Activated CD4-positive, CD25-positive, alpha-beta regulatory T cell treated with anti-CD3 and anti-CD28 coated beads, Interleukin-2, amount 50 U/mL, for 16 hours (primary cell): ENCODE measurements at places on chromosomes 7 and 10.

GRCh38 chr7:137844677-137845425 lies 1.9 kb downstream of the DGKI start:
- no peak for DNase-seq

- no peak for DNase-seq
Observed at GRCh38 chr7:121109145-121109544, 120.6 kb downstream of the CPED1 start.

DNA sequence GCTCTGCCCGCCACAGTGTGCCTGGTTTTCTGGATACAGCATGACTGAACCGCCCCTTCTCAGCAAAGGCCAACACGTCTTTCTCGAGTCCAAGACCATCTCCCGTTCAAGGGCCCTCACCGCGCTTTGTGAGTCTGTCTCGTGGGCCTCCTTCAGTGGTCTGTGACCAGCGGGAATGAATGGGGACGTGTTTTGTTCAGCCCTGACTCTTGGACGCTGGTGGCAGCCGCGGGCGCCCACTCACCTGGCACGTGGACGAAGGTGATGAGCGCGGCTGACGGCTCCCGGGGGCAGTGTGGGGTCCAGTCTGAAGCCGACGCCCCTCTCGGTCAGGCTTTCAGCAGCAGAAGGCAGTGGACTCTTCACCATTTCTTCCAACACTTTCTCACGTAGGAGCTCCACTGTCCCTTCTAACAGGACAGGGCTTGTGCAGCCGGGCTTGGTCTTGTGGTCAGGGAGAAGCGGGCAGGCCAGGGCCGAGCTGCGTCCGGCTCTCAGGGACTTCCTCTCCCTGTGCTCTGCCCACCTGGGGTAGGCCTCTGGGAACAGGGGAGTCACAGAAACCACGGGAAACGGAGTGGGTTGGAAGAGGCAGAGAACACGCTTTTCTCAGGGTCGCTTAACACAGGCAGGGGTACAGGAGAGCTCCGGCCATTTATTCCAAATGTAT lies 30.4 kb downstream of the AMZ1 start:
- DNase-seq: no peak

DNA sequence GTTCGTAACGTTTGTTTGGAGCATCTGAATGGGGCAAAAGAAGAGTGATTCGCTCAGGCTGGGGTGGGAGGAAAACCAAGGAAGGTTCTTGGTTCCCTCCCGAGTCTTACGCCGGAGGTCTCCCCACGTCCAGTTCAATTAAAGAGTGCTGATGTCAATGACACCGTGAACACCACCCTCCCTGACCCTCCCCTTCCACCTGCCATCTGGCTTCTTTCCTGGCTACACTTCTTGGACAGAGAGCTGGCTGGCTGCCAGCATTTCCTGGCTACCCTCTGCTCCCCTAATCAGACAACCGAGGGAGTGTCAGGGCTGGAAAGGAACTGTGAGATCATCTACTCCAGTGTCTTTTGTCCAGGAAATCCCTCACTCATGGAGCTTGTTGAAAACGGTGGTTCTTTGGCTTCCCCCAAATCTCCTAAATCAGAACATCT lies 24.1 kb upstream of the FFAR4 start:
- DNase-seq: no peak

GRCh38 chr7:4189131-4189570 lies 492.9 kb upstream of the FOXK1 start:
- no peak for DNase-seq

DNA sequence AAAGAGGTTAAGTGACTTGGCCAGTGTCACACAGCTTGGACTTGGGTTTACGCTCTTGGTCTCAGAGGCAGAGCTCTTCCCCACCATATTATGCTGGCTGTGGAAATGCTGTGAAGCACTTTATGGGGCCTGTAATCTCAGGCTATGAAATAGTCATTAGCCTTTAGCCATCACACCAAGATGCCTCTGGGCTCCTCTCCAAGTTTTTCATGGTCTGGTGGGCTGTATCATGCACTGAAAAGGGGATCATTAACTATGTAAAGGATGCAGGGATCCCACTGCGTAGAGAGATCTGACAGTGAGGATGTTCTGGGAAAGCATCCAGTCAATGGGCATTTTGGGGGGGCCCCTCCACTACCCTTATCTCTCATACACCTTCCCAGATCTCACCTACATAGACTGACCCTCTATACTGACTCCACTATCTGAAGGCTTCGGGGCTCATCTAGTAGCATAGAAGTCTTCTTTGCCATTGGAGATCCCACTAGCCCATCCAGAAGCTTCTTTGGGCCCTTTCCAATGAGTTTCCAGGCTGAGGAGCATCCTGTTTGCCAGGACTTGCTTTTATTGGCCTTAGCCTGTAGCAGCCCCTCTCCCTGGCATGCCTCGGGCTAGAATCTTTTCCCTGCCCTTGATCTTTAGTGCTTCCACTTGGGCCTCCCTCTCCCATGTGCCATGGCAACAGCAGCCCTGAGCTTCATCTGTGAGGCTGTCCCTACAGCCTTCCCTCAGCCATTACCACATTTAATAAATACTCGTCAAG lies 19.6 kb downstream of the FRMPD2 start:
- no peak for DNase-seq

- no peak for DNase-seq
Observed at GRCh38 chr10:37789590-37789989, 67.8 kb downstream of the ZNF248 start.

- no peak for DNase-seq
Observed at GRCh38 chr7:23520582-23520981, 11.2 kb downstream of the TRA2A start.

- no peak for DNase-seq
Observed at GRCh38 chr7:22611758-22612079, 111.7 kb upstream of the STEAP1B start.

DNA sequence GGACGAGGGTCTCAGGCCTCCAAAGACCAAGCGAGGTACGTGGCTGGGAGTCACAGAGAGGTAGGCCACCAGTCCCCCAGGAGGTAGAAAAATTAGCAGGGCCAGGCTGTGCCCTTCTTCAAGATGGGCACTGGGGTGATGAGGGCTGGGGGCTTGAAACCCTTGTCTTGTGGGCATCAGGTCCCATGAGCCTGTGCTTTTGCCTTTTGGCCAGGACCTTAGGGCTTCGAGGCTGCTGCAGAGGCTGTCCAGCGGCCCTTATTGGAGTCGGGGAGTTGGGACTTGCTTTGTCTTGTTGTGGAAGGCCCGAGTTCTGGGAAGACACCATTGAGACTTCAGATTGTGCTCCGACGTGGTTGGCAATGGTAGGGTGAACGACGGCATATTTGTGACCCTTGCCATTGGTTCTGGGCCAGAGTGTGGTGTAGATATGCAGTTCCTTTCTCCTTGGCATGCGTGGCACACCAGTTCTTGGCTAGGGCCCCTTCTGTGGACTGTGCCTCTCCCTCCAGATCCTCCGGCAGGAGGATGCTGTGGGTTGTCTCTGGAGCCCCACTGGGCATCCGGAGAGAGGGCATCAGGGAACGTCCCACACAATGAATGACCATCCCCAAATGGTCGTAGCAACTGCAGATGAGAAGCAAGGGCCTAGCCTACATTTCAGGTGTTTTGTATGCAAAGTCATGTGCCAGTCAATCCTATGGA lies 931 bp downstream of the SH2D4B start:
- DNase-seq: no peak

- no peak for DNase-seq
Observed at GRCh38 chr7:25707768-25708620, 444.0 kb upstream of the NFE2L3 start.

DNA sequence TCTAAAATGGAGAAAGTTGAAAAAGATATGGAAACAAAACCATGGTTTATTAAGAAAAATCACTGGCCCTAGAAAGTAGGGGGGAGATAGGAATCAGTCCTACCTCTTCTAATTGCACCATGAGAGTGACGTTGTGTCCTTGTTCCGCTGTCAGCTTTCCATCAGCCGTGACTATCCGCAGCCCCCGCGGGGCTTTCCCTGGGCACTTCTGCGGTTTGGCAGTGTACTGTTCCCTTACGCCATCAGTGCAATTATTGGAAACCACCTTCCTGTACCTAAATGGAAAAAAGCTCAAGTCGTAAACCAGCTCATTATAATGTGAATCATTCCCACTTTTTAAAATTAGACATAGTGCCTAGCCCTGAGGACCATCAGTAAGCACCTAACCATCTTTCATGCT lies 512.2 kb downstream of the SORCS1 start:
- DNase-seq: no peak

DNA sequence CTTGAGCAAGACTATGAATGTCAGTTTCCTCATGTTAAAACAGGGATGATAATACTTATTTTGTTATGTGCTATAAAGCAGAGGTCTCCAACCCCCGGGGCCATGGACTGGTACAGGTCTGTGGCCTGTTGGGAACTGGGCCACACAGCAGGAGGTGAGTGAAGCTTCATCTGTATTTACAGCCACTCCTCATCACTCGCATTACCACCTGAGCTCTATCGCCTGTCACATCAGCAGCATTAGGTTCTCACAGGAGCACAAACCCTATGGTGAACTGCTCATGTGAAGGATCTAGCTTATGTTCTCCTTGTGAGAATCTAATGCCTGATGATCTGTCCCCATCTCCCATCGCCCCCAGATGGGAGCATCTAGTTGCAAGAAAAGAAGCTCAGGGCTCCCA lies 365.3 kb upstream of the SMIM30 start:
- no peak for DNase-seq

GRCh38 chr10:12103802-12104201 lies 25.7 kb upstream of the SEC61A2 start:
- no peak for DNase-seq

- DNase-seq: no peak
Observed at GRCh38 chr7:91614431-91614830, 266.1 kb downstream of the MTERF1 start.

GRCh38 chr7:48337012-48337621 lies 165.9 kb downstream of the ABCA13 start:
- DNase-seq: no peak

- DNase-seq: no peak
Observed at GRCh38 chr7:151023232-151023631, 1.1 kb downstream of the ATG9B start.

DNA sequence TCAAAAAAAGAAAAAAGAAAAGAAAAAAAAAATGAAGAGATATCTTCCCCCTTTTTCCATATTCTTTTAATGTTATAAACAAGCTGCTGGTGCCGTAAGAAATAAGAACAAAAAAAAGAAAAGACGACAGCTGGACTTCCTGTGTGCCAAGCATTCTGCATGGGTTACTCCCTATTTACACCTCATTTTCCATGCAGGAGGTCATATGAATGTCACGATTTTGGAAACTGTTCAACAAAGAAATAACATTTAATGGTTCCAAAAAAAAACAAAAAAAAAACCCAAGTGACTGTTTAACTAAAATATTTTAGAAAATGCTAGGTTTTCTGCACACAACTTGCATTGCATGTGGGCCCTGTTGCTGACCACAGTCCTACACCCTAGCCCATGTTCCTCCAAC lies 159.3 kb downstream of the TNS3 start:
- no peak for DNase-seq

DNA sequence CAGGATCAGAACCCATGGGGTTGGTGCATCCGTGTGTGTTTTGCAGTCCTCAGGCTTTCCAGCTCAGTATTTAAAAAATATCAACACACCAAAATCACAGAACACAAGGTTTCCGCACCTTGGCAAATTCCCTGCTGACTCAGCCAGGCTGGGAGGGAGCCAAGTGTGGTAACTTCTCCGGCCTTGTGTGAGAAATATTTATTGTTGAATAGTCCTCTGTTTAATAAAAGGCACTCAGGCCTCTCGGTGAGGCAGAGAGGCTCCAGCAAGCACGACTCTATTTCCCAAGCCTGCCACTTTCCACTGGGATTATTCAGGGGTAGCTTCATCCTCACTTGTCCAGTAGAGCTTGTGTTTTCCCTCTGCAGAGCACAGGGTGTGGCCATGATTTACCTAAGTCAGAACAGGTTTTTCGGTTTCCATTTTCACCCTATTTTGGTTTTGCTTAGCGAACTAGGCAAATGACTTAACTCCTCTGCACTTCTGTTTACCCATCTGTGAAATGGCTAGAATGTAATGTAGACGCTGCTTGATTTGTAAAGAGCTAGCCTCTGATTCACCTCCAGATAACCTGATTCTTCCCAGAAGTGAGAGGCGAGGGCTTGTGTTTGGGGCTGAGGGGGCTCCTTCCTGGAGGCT lies 13.0 kb upstream of the CHST15 start:
- no peak for DNase-seq

GRCh38 chr7:120278773-120279172 lies 5.8 kb downstream of the KCND2 start:
- DNase-seq: no peak

GRCh38 chr7:136869991-136870865 lies 1.8 kb downstream of the CHRM2 start:
- no peak for DNase-seq

- DNase-seq: no peak
Observed at GRCh38 chr10:58555170-58555929, 42.7 kb downstream of the BICC1 start.

DNA sequence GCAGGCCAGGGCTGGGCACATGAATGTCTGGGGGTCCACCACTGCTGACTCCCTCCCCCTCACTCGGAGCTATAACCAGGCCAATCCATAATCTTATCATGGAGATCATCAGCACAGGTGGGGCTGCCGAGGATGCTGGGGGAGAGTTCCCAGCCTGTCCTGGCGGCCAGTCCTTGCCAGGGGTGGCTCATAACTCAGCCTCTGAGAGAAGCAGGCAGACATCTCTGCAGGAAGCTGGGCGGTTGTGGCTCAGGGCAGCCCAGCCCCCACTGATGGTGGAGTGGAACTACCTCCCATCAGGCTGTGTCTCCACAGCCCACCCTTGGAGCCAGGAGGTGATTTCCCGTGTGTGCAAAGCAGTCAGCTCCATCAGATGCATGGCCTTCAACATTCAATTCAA lies 109.4 kb upstream of the ZNF92 start:
- no peak for DNase-seq

DNA sequence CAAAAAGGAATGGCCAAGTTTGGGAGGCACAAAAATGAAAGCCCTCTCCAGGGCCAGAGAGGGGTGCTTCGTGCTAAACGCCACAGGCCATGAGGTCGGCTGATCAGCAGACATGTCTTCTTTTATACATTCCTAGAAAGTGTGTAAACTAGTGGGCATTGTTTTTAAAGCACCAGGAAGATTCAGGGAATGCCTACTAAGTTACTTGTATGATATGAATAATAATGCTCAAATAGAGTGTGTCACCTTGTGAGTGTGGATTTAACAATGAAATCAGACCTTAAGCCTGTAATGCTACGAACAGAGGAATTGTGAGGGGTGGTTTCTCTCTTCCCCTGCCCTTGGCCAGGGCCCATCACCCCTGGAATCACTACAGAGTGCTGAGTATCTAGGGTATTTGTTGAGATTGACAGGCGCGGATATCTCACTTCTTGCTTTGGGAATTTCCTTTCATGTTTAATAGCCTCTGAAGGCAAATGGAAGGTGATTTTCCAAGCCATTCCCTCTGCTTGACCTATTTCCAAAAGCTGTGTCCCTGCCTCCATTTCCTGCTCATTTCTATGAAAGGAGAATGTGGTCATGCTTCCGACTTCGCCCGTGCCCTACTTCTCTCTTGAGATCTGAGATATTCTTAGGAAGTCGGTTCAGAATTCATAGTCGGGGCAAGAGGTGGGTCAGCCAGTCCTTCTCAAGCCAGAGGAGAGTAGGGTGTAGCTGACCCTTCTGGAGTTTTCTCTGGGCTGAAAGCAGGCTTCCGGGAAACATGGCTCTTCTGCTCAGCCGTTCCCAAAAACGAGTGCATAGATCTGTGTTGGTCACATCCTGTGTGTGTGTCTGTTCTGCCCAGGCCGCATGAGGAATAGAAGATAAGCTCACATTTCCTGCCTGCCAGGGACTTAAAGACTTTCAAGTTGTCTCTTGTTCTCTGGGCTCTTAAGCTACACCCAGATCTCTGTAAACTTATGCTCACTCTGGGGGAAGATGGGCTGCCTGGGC lies 167.8 kb upstream of the ITGB1 start:
- no peak for DNase-seq
